ENCODE measurements at places on chromosomes 16 and 17.
A peak's percentile ranks its signal among the peaks of the same experiment; 100 is the strongest.

DNA sequence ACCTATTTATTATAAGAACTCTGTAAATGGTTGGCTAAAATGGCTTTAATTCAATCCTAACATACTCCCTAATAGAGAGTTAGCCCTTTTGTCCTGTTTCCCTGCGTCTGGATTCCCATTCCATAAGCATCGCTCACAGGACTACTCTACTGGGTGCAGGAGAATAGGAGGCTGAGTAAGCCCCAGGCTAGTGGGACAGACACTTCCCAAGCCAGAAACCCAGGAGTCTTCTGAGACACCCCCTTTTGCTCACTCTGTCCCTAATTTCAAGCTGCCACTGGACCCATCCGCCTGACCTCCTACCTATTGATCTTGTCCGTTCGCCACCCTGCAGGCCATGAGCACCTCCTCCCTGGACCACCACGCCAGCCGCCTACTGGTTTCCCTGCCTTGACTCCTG lies 16.7 kb upstream of the TOB1 start:
- no peak for DNase-seq

GRCh38 chr17:64938925-64939474 lies 19.7 kb upstream of the LRRC37A3 start:
- peak; percentile 43 for DNase-seq

- no peak for DNase-seq
Observed at GRCh38 chr16:22322741-22323140, 25.5 kb downstream of the POLR3E start.

- no peak for DNase-seq
Observed at GRCh38 chr16:7638306-7638705, 305.7 kb downstream of the RBFOX1 start.

DNA sequence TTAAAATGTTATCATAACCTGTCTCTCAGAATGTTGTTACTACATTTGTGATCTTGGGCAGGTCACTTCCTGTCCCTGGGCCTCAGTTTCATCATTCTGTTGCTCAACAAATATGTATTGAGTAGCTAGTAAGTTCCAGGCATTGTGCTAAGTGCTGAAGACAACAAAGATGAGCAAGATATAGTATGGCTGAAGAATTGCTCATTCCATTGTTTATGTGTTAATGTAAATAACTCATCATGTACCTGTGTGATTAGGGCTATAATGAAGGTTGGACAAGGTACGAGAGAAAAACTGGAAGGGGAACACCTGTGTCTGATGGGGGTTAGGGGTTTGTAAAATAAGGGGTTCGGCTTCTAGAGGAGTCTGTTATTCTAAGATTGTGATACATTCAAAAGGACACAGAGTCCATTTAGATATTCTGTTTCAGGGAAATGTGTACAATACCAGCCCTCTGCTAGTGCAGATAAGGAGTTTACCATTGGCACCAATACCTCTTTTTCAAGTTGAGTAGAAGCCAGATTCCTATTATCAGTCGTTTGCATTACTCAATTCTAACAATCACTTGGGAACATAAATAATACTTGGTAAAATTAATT lies 20.0 kb downstream of the TUBG1 start:
- DNase-seq = no peak

GRCh38 chr16:24511174-24511573 lies 28.2 kb upstream of the RBBP6 start:
- no peak for DNase-seq

GRCh38 chr17:73639932-73640331 lies 4.3 kb downstream of the SDK2 start:
- no peak for DNase-seq

DNA sequence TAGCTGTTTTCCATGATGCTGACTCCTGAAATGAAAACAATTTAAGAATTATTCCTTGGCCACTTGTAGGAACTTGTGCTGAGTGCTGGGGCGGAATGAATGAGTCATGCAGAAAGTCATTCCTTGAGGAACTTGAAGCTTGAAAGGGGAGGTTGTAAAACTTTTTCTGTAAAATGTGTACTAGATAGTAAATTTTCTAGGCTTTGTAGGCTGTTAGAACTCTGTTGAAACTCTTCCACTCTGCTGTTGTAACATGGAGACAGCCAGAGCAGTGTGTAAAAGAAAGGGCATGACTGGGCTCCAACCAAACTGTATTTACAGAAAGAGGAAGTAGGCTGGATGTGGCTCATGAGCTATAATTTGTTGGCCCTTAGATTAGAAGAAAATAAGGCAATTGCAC lies 46.1 kb downstream of the ABCA8 start:
- DNase-seq = no peak

DNA sequence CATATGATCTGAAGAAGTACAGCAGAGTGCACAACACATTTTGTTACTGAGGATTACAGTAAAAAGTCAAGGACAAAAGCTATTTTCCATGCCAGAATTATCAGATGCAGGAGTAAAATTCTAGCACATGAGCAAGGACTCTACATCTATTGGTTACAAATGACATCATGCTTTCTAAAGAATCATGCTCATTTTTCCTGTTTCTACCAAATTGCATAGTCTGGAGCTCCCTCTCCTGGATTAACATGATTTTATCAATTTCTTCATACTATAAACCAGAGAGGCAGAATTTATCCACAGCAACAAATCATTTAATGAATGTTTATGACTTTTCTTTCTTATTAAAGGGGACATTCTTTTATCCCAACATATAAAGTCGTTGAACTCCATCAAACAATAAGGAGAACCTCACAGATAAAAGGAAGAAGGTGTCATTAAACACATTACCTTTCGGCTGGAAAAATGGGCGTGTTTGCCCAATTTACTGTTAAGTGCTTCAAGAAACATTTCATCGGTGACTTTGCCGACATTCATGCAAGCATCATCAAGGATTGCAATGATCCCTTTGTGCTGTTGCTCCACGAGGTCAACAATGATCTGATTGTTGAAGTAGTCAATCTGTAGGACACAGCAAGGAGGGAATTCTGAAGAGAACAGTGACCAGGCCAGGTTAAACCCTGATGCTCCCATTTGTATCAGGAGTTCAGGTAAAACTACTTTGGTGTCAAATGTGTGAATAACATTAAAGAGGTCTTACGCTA lies 121.7 kb downstream of the MYO1D start:
- DNase-seq = no peak

- no peak for DNase-seq
Observed at GRCh38 chr17:38507436-38507835, 79.2 kb downstream of the ARHGAP23 start.

DNA sequence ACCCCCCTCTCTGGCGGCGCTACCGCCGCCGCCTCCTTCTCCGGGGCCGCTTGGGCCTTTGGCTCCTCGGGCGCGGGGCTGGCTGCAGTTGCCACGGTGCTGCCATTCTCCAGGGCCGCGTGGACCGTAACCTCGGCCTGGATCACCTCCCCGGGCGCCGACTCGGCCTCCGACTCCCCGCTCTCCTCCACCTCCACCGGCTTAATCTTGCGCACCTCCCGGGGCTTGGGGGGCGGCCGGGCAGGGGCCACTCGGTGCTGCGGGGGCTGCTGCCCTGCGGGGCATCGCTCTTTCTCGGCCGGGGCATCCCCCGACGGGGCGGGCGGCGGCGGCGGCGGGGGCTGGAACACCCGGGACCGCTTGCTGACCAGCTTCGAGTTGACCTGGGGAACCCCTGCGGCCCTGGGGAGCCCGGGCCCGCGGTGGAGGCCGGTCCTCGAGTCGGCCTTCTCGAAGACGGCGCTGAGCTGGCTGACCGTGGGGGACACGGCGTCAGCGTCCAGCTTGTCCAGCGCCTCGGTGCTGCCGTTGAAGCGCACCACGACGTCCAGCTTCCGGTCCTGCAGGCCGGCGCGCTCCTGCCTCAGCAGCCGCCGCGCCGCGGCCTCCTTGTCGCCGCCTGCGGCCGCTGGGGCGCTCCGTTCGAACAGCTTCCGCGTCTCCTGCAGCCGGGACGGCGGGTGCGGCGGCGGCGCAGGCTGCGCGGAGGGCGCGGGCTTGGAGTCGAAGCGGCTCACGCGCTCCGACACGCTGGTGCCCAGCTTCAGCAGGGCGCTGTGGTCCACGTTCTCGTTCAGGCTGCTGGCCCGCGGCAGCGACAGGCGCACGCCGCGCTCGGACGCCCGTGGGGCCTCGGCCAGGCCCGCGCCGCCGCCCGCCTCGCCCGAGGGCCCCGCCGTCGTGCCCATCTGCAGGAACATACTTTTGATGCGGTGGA lies 792 bp downstream of the PPP1R9B start:
- no peak for DNase-seq

DNA sequence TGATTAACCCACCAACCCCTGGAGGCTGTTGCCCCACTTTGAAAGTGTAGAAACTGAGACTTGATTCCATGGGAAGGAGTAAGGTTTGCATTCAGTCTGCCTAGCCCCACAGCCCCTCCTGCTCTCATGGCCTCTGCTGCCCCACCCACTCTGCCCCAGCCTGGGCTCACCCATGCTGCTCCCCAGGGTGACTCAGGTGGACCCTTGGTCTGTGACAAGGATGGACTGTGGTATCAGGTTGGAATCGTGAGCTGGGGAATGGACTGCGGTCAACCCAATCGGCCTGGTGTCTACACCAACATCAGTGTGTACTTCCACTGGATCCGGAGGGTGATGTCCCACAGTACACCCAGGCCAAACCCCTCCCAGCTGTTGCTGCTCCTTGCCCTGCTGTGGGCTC lies 6.5 kb downstream of the PRSS41 start:
- no peak for DNase-seq

DNA sequence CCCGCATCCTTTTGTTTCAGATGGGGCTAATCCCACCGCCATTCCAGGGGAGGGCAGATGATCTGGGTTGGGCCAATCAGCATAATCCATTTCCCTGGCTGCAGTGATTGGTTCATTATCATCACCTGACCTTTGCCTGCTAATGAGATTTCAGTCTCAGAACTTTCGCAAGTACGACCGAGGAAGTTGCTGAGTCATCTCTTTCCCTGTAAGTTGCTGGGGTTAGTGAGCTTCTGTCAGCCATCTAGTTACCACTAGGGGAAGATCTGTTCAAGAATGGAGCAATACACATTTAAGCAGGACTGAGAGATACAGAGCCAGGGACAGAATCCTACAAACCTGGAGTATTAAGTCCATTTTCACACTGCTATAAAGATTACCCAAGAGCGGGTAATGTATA lies 65.3 kb upstream of the NUDT7 start:
- DNase-seq = no peak

- DNase-seq = no peak
Observed at GRCh38 chr17:35603674-35604073, 16.6 kb downstream of the AP2B1 start.

- DNase-seq = peak; percentile 58
Observed at GRCh38 chr16:85416228-85417109, 196.7 kb upstream of the GSE1 start.

DNA sequence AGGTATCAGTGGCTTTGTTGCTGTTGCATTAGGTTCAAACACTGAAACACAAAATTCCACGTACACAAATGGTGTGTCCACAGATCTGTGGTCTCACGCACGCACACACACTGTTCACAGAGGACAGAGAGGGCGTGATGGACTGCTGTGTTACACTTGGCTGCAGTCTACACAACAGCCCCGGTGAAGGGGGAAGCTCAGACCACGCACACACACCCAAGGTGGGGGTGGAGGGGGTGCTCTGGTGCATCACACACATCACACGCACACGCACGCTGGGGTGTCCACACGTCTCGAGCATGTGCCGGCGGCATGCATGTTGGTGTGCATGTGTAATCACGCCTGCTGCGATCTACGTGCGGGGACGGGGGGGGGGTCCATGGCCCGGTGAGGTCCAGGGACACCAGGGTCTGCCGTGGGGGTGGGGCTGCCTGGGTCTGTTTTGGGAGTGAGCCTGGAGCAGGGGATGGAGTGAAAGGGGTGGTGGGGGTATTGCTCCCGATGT lies 7.3 kb downstream of the HSD3B7 start:
- no peak for DNase-seq

- DNase-seq = no peak
Observed at GRCh38 chr17:12568358-12569251, 97.1 kb upstream of the MYOCD start.

GRCh38 chr16:30996324-30996984 lies 11.4 kb downstream of the HSD3B7 start:
- DNase-seq = no peak

GRCh38 chr17:72631568-72631948 lies 460.9 kb downstream of the SLC39A11 start:
- no peak for DNase-seq

DNA sequence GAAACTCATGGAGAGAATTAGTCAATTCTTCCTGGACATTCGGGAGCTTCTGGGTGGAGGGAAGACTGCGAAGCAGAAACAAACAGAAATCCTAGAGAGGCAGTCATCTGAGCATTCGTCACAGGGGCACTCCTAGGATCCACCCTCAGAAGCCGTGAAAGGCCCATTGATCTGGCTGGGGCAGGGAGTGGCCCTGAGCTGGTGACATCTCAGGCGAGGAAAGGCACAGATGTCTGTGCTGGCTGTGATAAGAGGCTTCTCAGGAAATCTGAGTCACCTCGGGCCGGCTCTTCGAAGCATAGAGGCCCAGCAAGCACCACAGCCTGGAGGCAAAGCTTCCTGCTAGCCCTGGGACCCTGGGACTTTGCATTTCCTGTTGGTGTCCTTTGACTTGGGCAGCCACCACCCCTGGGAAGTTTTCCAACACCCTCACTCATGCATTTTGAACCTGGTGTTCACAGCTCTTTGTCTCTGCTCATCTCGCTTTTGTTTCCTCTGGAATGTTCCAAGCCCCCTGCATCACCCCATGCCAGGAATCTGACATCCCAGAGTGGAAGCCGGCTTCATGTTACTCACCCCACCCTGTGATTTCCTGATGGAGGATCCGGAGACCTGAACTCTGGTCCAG lies 23.3 kb upstream of the CDRT4 start:
- DNase-seq = no peak

DNA sequence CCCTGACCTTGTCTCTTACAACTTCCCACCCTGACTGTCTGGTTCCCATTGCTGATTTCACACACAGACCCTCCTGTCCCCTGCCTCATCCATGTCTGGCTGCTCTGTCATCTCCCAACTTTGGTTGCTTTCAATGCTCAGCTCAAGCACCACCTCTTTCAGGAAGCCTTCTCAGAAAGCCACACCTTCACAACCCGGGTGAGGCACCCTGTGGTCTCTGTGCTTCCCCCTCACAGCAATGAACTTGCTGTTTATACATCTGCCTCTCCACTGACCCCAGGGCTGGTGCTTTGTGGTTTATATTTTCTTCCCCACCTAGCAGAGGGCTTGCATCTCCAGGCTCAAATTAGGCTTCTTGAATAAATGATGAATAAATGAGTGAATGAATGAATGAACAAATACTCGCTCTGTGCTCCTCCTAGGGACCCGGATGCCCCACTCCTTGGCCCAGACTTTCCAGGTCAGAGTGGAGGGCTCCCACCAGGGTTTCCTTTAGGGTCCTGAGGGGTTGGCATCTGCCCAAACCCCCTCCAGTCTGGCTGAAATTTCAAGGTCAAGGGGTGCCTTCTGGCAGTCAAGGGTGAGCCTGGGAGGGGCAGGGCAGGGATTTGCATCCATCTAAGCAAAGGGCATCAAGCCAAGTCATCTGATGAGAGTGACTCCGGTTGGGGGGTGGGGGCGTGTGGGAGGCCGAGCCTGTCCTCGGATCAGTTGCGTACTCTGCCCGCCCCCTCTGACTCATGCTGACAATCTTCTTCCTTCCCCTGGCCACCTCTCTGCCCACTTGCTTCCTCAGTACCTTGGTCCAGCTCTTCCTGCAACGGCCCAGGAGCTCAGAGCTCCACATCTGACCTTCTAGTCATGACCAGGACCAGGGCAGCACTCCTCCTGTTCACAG lies at the start of gene ITGAX:
Gene ITGAX, plus strand, starts transcription at position 783 of the 898 bp plus-strand sequence. Its CDS starts 79 bp downstream, at position 862.
- peak; percentile 43 for DNase-seq

Measured in stimulated activated CD8-positive, alpha-beta memory T cell treated with anti-CD3 and anti-CD28 coated beads, Interleukin-7, amount 100 ng/mL, for 24 hours (primary cell).